Germinal center (tissue), 1 donor: ENCODE measurements at places on chromosomes 6 and 20.

DNA sequence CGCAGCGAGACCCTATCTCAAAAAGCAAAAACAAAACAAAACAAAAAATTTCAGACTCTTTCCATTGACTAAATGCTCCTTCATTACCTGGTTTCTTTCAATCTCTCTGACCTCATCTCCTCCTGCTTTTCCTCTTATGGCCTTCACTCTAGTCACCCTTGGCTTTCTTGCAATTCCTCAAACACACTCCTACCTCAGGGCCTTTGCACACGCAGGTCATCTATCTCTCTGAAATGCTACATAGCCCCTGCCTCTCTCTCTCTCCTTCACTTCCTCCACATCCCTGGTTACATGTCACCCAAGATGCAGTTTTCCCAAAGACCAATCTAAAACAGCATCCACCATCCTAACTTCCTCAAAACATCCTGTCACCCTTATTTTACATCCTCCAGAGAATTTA is 96.8 kb downstream of the PREX1 start:
- no peak for DNase-seq

- DNase-seq, result no peak
These were observed 29.5 kb upstream of the SPDEF start for GRCh38 chr6:34585512-34586061.

- DNase-seq, result peak; percentile 74
These were observed at the start of gene TOX2 for GRCh38 chr20:43914311-43915210. Gene TOX2, plus strand, starts transcription at chr20:43914852. Its CDS starts 40 bp downstream, at chr20:43914892.

DNA sequence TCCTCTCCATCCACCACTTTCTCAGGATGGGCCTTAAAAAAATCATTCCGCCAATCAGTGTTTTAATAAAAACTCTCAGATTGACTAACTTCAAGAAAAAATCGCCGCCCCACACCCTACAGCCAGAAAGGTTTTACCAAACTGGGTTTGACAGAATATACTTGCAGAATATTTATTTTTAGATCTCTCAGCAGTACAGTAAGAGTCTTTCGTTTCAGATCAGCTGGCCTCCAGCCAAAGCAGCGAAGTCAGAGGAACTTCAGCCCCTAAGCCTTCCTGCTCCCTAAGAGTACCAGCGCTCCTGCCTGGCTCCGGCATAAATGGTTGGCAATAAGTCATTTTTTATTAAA is 24.7 kb downstream of the TBC1D7 start:
- DNase-seq, result peak; percentile 53

DNA sequence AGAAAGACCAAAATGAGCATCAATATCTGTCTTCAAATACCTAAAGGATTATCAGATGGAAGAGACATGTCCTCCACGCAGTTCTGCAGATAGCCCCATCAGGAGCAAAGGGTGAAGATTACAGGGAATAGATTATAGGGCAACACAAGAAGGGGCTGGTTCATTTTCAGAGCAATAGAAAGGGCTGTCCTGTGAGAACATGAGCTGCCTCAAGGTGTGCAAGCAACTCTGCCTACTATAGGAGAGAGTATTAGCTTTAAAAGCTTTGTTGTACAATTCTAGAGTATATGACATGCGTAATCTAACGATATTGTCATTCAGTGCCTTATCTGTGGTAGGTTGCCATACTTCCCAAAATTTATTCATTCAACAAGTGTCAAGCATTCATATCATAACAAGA is 112.7 kb downstream of the NRSN1 start:
- no peak for DNase-seq

DNA sequence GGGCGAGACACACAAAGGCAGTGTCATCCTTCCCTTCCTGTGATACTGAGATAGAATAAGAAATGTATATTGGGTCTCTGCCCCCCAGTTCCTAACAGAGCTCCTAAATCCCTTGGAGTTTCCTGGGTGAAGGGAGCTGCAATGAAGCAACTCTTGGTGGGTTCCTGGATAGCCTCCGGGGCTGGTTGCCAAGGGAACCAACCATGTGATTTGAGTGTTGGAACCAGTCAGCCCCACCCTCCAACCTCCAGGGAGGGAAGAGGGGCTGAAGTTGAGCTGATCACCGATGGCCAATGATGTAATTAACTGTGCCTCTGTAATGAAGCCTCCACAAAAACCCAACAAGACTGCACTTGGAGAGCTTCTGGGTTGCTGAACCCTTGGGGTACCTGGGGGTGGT is 116.6 kb downstream of the SLC22A3 start:
- no peak for DNase-seq
